ENCODE measurements at places on chromosomes 2 and 18.

DNA sequence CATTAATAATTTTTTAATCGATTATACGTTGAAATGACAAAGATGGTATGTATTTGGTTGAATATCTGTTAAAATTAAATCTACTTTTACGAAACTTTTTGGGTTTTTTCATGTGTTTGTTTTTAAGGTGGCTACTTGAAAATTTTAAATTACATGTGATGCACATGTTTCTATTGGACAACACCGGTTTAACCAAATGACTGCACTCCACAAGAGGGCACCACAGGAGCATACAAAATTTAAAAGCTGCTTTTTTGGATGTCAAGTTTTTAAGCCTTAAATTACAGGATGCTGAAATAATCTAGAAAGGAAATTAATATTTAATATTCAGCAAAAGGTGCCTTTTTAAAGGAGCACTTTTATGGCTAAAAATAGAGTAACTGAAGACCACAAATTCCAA lies 98.7 kb downstream of the ACVR1 start:
- peak; percentile 46 for DNase-seq

GRCh38 chr18:7164323-7165004 lies 46.9 kb upstream of the LAMA1 start:
- DNase-seq = peak; percentile 11

- no peak for DNase-seq
Measured at GRCh38 chr18:25621144-25621543, 269.2 kb upstream of the ZNF521 start.

GRCh38 chr18:2907550-2908135 lies 60.8 kb downstream of the EMILIN2 start:
- no peak for DNase-seq

GRCh38 chr18:48992791-48993555 lies 42.2 kb upstream of the SMAD7 start:
- DNase-seq = no peak

GRCh38 chr2:127510073-127510472 lies 16.2 kb downstream of the IWS1 start:
- no peak for DNase-seq

GRCh38 chr2:232869138-232870017 lies 686 bp upstream of the SNORC start:
- no peak for DNase-seq

GRCh38 chr2:10303181-10303693 lies 533 bp downstream of the HPCAL1 start:
- DNase-seq = no peak

GRCh38 chr2:135875491-135876065 lies 665 bp downstream of the MCM6 start:
- DNase-seq = peak; percentile 40

DNA sequence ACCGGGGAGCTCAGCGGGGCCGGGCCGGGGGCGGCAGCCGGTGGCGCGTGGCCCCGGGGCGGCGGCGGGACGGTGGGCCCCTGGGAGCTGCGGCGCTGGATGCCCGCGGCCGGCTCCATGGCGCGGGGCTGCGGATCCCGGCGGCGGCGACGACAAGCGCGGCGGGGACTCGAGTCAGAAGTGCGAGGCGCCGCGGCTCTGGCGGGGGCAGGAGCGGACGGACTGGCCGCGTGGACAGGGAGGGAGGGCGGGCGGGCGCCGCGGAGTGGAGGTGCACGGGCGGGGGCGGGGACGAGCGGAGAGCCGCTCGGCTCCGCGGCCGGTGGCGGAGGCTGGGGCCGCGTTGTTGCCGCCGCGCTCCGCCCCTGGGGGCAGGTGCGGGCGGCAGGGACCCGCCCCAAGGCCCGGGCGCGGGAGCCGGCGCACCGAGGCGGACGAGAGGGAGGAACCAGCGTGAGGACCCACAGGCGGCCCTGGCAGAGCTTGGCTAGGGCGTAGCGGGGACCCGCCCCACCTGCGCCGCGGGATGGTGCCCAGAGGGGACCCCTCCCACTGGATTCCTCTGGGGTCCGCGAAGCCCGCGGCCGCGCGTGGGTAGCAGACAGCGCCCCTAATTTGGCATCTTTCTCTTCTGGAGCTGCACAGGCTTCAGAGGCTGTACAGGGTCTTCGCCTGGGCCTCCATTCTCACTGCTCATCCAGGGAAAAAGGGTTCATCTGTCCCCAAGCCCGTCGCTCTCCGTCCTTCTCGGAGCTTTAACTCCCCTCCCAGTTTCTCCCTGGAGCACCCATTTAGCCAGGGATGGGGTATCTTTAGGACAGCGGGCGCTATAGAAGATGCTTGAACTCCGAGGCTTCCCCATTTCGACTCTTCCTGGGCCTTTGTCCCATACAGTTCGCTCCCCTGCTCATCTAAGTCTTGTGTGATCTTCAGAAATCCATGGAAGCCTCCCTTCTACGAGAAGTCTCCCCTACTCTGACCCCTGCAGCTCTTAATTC lies at the start of gene TMEM163:
TMEM163 (minus strand) TSS at position 184 of the 998 bp plus-strand sequence.
- peak; percentile 63 for DNase-seq

- no peak for DNase-seq
Measured at GRCh38 chr18:12242658-12243260, 11.4 kb upstream of the CIDEA start.

DNA sequence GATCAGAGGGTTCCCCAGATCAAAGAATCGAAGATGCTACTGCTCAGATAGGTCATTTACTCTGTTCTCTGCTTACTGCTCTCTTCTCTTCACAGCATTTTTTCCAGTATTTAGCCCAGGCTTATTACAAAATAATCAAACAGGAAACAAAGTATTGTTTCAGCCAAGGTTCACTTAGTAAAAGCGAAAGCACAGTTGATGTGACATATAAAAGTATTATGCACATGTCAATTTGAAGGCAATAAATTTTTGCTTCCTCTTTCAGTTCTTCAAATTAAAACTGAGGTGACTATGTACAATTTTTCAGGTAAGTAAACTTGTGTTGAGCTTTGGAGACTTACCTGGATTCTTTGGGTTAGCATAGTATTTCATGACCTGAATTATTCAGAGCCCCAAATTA lies 262.8 kb upstream of the CHST9 start:
- DNase-seq = no peak

- DNase-seq = no peak
Measured at GRCh38 chr2:204950695-204951346, 405.5 kb downstream of the PARD3B start.

DNA sequence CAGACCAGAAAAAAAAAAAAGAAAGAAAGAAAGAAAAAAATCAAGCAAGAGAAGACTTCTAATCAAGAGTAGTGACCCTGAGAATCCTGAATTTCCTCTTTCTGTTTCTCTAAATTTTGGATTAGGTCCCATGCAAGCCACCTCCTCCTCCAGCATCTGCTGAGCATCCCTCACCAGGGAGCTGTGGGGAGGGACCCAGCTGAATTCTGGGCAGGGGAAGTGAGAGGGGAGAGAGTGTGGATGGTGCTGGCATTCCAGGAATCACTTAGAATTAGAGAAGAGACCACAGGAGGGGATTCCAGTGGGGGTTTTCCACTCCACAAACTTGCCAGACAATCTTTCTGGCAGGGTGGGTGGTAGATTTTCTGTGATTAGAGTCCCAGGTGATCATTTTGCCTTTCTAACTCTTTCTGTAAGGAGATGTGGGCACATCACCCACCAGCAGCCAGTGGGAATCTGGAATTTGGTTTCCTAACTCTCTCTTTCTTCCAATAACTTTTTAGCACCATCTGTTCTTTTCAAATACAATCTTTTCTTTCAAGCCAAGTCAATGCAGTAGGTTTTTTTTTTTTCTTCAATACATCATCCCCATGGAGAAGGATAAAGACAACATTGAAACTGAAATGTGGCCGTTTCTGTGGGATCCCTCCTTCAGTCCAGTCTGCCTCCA lies 279.2 kb downstream of the CLIP4 start:
- DNase-seq = no peak

DNA sequence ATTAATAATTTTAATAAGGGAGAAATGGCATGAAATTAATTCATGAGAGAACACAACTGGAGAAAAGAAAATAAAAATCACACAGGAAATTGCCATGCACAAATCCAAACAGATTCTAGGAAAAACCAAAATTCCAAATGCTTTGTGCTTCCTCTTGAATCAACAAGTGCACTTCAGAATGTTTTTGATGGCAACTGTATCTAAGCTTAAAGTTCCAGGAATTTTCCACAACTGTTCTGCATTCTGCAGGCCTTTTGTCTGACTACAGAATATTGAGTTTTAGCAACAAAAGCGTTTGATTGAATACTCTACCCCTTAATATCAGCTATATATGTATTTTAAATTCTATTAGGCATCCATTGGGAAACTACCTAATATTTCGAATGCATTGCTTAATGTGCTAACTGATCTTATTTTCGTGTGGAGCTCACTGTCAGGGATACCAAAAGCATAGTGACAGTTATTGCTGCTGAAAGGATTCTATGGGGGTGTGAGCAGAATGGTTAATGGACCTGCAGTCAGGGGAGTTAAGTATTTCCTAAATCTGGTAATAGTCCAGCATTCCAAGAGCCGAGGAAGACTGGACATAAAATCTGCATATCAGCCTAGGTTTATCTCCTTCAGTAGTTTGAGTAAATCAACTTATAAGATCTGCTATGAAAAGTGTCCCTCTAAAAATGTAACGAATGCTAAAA lies 482.7 kb upstream of the POU3F3 start:
- no peak for DNase-seq

GRCh38 chr2:42581257-42581656 lies 12.8 kb downstream of the MTA3 start:
- no peak for DNase-seq

DNA sequence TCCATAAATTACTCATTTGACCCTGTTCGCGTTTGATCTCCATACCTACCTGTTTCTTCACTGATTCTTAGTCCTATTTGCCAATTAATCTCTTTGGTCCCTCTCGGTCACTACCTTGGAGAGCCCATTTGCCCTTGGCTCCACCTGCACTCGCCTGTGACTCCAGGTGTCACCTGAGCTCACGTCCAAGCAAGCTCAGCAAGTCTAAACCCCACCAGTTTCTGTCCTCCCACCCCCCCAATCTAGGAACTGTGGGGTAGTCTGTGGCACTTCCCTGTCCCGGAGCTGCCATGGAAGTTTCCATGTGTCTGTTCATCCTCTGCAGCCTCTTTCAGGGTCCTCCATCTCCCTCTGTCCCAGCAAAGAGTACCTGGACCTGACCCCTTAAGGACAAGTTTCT lies 68.1 kb upstream of the BCL2L11 start:
- no peak for DNase-seq

- DNase-seq = no peak
Measured at GRCh38 chr2:227482638-227483340, 10.8 kb downstream of the AGFG1 start.

- DNase-seq = no peak
Measured at GRCh38 chr2:160208655-160209515, 8.8 kb upstream of the ITGB6 start.

GRCh38 chr2:179297927-179298326 lies 33.3 kb upstream of the SESTD1 start:
- no peak for DNase-seq

DNA sequence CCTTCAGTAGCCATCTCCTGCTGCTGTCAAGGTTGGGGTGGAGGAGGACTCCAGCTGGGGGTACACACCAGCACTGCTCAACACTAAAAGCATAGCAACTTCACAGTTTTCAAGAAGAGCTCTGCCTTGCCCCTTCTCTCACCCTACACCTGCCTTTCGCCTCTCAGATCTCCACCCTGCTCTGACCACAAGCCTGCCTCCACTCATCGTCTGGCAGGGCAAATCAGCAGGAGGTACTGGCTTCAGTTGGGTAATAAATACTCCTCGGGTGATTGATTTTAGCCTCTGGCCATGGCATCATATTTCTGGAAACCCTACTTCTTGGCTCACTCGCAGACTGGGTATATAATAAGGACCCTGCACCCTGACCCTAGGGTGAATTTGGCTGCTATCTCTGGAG lies 3.1 kb upstream of the PRKAG3 start:
- no peak for DNase-seq

DNA sequence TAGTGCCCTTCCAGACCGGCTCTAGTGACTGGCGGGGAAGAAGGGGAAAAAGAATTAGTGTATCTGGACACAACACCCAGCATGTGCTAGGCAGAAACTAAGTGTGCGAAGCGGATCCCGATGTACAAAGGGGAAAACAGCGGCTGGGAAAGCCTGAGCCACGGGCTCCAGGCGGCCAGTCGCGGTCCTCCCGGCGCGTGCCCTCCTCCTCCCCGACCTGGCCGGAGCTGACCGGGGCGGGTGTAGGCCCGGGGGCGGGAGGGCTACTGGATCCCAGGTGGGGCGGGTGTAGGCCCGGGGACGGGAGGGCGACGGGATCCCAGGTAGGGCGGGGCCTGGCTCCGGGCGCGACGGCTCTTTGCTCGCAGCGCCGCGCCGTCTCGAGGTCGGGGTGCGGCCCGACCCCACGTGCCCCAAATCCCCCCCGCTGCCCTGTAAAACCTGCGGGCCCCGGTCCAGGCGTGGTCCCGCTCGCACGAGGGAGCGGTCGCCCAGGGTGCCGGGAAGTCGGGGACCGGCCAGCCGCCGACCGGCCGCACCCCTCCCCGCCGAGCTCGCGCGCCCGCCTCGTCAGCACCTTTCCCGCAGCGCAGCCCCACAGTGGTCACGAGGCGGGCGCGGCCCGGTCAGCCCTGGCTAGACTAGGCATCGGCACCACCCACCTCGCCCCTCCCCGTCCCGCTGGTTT lies 48.8 kb downstream of the C2orf42 start:
- DNase-seq = peak; percentile 67

GRCh38 chr2:99365661-99366060 lies 28.5 kb downstream of the EIF5B start:
- DNase-seq = no peak

- DNase-seq = no peak
Measured at GRCh38 chr2:211671977-211672376, 866.6 kb downstream of the ERBB4 start.

DNA sequence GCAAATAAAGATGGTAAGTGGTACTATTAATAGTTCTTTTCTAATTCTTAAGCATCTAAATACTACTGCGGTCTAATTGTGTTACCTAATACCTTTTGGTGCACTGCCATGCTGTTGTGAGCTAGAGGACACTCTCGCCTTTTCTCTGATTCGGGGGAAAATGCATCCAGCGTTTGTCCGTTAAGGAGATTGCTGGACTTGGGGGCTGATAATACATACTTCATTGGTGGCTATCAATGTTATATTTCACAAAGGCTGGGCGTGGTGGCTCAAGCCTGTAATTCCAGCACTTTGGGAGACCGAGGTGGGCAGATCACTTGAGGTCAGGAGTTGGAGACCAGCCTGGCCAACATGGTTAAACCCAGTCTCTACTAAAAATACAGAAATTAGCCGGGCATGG lies 141.7 kb upstream of the TWIST2 start:
- no peak for DNase-seq

DNA sequence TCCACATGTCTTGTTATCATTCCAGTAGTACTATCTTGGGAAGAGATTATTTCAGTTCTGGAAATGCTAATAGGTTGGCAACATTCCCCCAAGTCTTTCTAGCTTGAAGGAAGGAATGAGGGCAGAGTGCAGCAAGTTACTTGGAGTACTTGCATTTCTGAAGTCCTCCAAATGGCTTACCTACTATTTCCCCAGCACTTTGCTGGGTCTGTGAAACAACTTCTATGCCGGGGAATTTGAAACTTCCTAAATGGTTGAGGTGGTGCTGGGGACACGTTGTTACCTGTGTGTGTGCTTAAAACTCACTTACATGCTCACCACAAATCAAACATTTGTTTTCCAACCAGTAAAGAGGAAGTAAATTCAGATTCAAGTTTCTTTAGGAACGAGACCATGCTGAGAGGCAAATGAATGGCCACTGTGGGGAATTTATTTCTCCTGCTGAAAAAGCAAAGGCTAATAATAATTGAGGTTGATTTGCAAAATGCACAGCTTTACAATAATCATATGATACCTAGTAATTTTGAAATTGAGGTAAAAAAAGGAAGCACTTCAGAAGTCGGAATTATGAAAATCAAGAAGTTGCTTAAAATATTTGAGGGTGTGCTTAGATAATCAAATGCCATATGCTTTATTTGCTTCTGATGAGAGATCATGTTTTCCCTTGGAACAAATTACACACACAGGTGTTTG lies 1167.7 kb upstream of the ZEB2 start:
- peak; percentile 28 for DNase-seq

Data from NCI-H2081 (cell line).